ENCODE measurements at places on chromosomes 4 and X.

- no peak for DNase-seq
Measured at GRCh38 chr4:128294464-128294863, 6.9 kb upstream of the PGRMC2 start.

- DNase-seq = no peak
Measured at GRCh38 chr4:41878170-41878969, 56.9 kb upstream of the TMEM33 start.

GRCh38 chr4:67087897-67088296 lies 457.4 kb downstream of the CENPC start:
- DNase-seq = no peak

DNA sequence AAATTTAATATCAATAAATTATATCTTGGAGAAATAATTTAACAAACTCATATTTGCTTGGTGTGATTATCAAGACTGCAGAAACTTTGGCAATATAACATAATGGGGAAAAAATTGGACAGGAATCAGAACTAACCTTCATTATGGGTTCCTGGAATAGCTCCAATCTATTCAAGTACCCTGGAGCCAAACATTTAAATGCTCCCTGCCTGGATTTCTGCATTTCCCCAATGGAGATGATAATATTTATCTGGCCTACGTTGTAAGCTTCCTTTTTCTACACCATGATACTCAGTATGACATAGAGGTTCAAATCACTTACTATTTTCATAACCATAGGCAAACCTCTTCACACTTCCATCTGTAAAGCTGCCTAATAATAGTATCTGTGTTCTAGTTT lies 326.8 kb downstream of the TRIML1 start:
- no peak for DNase-seq

- DNase-seq = peak; percentile 2
Measured at GRCh38 chr4:67549123-67549522, 3.8 kb upstream of the CENPC start.

- DNase-seq = no peak
Measured at GRCh38 chrX:72117636-72118210, 14.0 kb downstream of the RTL5 start.

DNA sequence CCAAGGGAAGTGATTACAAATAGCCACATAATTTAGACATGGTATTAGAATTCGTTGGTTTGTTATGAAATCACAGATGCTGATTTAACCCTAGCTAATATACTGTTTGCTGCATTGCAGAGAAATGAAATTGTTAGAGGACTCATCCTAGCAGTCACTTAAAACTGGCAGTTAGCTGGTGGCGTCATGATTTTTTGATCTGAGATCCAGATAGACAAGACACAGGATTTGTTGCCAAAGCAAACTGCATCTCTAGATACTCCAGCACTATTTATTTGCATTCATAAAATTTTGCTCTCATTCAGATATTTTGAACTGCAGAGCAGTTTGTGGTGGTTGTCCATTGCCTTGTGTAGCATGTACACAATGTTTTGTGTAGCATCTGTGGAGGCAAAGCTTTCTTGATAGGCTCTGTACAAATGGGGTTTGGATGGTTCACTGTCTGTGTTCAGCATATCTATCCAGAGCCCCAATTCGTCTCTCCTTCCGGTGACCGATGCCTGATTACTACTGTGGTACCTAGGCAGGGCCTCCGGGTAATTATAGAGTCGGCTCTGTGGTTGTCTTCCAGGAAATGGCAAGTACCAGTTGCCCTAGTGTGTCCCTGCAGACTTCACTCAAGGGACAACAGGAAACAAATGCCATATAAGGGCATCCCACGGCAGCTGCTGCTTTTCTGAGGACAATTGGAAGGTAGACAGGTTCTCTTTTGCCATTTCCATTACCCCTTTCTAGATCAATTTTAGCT lies 30.1 kb upstream of the SPARCL1 start:
- no peak for DNase-seq

DNA sequence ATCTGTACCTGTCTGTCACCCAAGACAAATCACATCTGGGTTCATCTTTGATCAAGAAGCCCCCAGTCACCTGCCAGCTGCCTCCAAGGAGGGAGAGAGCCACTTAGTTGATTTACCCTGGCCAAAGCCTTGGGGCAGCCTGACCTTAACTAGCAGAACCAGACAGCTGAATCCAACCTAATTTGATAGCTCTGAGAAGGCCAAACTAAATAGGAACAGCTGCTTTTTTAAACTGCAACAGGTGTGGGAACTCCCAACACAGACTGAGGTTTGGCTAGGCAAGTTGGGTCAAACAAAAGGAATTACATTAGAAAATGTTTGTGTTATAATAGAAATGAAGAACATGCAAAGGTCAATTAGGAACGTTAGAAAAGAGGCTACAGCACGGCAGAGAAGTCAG lies 375.7 kb downstream of the NLGN4X start:
- DNase-seq = no peak

GRCh38 chr4:147811878-147812277 lies 80.0 kb downstream of the ARHGAP10 start:
- no peak for DNase-seq

- DNase-seq = no peak
Measured at GRCh38 chrX:109487640-109488039, 5.8 kb upstream of the GUCY2F start.

GRCh38 chrX:40755291-40756249 lies 20.2 kb upstream of the MED14 start:
- DNase-seq = no peak

GRCh38 chr4:102301167-102301566 lies 44.1 kb downstream of the SLC39A8 start:
- no peak for DNase-seq

DNA sequence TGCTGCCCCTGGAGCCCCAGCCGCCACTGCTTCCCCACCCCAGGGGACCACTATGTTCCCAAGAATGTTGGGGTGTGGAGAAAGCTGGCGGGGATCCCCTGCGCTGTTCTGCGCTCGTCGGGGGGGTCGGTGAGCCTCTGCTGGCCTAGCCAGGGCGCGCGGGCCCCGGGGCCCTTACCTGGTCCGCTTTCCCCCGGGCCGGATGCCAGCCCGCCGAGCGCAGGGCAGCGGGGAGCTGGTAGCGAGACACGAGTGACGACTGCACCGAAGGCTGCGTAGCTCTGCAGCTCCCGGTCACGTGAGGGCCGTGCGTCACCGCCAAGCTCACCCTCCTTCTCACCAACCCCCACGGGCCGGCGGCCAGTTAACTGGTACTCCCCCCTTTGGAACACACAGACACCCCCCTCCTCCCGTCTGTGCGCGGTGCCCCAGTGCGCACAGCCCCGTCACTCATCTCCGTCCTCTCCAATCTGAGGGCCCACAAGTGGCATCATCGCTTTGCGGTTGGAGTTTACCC lies at the start of gene BEX1:
Gene BEX1, minus strand, starts transcription at position 254 of the 517 bp plus-strand sequence. CDS start 897 bp downstream, outside the sequence.
- no peak for DNase-seq

- DNase-seq = no peak
Measured at GRCh38 chrX:152157042-152157441, 18.7 kb upstream of the MAGEA10 start.

- no peak for DNase-seq
Measured at GRCh38 chr4:185278716-185279115, 69.3 kb downstream of the SNX25 start.

DNA sequence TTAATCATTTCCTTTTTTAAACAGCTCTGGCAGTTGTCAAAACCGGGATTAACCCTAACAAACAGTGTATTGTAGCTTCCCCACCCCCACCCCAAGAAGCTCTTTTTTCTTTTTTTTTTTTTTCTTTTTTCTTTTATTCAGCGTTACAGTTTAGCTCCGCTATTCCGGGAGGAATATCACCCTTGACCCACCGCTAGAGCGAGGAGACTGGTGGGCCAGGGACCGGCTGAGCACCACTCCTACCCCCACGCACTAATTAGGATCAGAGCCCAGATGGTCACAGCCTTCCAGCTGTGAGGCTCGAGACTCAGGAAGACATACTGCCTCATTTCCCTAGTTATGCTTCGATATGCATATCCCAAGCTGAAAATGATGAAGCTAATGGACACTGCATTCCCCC lies 2.0 kb downstream of the PARM1 start:
- no peak for DNase-seq

- no peak for DNase-seq
Measured at GRCh38 chr4:14874990-14875389, 127.3 kb upstream of the CPEB2 start.

- no peak for DNase-seq
Measured at GRCh38 chr4:91340822-91341221, 962.9 kb upstream of the GRID2 start.

GRCh38 chr4:66906314-66906713 lies 639.0 kb downstream of the CENPC start:
- no peak for DNase-seq

- DNase-seq = no peak
Measured at GRCh38 chr4:116233971-116234370, 851.4 kb downstream of the TRAM1L1 start.

GRCh38 chr4:161356351-161356750 lies 807.4 kb downstream of the FSTL5 start:
- no peak for DNase-seq

DNA sequence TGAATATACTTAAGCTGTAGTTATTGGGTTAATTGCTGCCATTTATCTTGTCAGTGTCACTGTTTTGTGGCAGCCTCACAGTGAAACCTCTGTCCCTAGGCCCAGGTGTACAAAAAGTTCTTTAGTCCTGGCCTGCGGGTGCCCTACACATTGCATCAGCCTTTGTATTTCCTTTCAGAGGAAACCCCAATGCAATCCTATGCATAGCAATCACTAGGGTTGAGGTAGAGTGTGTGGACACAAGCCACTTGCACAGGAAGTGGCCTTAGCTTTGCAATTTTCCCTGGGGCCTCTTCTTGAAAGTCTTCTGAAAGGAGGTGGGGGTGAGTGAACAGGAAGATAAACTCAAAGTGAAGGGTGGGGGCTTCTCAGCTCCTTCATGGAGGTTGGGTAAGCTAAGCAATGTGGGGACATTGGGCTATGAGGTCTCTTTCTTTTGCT lies 27.8 kb downstream of the VSIG4 start:
- no peak for DNase-seq

- no peak for DNase-seq
Measured at GRCh38 chr4:7828793-7829301, 110.8 kb downstream of the AFAP1 start.

DNA sequence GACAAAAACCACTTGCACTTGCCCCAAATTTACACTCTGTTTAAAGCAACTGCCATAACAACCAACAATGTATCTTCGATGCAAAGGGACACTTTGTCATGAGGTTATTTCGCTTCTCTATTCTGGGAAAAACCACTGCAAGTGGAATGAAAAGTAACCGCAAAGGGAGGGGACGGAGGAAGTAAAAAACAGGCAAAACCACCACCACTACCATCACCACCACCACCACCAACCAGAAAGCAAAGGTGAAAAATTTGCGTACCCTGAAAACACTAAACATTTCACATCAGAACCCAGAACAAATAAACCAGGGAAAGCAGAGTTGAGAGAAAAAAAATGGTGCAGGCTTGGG lies 1.2 kb upstream of the N4BP2 start:
- DNase-seq = no peak

DNA sequence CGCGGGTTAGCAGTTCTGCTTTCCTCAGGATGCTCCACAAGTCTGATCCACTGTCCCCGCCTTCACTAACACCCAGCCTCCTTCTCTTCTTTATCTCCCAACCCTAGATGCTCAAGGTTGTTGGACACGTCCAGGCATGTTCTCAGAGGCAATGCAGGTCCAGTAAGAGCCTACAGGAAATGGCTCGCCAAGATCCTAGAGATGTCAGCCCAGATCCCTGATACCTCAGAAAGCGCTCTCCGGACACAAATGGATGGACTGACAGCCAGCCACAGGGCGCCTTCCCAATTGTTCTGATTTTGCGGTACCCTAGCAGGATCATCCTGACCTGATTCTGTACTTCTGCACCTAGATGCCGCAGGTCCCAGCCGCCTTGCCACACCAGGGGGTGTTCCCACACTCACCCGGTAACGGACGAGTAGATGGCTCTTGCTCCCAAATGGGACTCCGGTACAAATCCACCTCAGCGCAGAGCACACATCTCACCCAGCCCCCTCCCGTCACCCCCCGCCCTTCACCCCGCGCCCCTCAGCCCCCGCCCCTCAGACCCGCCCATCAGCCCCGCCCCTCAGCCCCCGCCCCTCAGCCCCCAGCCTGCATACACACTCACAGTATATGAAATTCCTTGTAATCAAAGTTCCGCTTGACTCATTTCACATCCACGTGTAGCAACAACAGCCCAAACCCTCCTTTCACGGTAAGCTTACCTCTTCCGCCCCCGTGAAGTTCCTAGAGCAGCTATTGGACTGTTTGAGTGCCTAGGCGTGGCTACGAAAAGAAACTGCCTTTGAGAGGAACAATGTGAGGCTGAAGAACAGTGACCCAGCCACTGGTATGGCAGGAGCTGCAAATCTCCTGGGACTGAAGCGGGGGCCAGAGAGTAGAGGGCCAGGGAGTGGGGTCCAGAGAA lies at the start of gene EDA2R:
Gene EDA2R, minus strand, starts transcription at position 488 of the 910 bp plus-strand sequence. CDS start 23,058 bp downstream, outside the sequence.
- peak; percentile 90 for DNase-seq

- DNase-seq = no peak
Measured at GRCh38 chr4:169271692-169272007, 894 bp upstream of the SH3RF1 start.

DNA sequence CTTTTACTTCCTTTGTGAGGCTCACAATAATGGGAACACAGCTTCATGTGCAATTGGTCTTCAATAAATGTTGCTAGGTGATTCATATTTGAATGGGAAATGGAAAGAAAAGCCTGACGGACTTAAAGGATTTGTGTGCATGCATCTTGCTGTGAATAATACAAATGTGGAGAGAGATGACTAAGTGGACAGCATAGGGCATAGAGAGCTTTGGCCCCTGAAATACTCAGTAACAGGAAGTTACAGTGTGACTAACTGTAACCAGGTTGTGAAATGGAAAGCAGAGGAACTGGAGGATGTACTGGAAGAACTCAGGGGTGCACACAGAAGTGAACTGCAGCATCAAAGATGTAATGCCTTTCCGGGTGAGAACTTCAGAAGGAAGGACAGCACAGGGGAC lies 206.7 kb downstream of the MGST2 start:
- peak; percentile 66 for DNase-seq

DNA sequence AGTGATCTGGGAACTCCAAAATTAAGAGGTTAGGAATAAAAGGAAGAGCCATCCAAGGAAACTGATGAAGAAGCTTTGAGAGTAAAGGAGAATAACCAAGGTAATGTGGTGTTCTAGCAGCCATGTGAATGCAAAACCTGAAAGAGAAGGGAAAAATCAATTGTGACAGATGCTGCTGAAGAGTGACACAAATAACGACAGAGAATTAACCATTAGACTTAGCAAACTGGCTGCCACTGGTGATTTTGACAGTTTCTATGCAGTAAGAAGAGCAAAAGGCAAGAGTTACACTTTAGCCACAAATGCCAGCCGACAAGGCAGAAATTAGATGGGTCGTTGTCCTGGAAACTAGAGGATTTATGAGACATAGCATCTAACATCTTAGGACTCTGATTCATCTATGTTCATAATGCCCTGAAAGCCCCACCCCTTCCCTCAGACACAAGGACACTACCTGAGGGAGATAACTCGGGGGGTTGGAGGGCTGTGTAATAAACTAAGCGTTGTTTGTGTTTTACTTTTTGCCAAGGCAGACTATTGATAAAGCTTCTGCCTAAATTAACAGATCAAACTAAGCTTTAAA lies 13.0 kb upstream of the TMEM144 start:
- DNase-seq = no peak

- DNase-seq = no peak
Measured at GRCh38 chr4:108346818-108347210, 178.1 kb upstream of the LEF1 start.

- DNase-seq = no peak
Measured at GRCh38 chr4:8391972-8392371, 48.6 kb downstream of the ACOX3 start.
